ENCODE measurements at places on chromosomes 16 and 17.

GRCh38 chr17:65163990-65164495, 26.9 kb downstream of the RGS9 start:
- no peak for DNase-seq

GRCh38 chr16:79329967-79330366, 270.6 kb downstream of the MAF start:
- DNase-seq: no peak

GRCh38 chr16:51759329-51759728, 608.3 kb upstream of the SALL1 start:
- DNase-seq: no peak

- DNase-seq: no peak
Measured at GRCh38 chr17:69367298-69367697, 40.4 kb upstream of the ABCA5 start.

GRCh38 chr17:74761931-74762330, 13.5 kb downstream of the NHERF1 start:
- DNase-seq: no peak

GRCh38 chr17:76554131-76554530, 14.3 kb downstream of the PRCD start:
- DNase-seq: no peak

DNA sequence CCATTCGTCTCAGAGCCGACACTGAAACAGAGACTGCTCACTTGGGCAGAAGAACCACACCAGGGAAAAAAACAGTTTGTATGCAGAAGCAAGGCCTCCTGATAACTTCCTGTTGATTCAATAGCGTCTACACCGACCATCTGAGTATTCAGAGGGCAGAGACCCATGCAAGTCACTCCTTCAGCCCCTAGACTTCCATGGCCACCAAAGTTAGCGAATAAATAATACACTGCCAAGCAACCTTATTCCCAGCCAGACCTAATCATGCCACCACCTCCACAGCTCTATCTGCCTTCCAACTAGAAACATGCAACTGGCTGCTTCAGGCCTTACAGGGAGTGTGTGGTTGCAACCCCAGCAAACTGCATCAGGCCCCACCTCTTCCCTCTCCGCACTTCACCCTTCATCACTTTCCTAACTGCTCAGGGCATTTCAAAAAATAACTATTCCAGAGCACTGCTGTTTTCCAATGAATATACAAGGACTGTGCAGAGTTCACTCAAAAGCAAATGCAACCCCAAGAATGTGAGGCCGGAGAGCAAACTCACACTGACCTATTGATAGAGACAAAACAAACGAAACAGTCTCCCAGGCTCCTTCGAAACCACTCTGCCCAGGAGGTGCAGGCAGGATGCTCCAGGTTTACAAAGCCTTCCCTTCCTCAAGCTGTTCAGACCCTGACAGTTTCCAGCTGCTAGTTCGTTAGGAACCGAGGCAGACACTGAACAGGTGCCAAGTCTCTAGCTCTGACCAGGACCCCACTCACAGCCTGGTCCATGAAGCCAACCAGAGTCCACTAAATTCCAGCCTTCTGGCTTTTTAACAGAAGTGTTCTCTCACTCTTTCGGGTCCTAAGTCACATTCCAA, 3.6 kb downstream of the USP7 start:
- no peak for DNase-seq

GRCh38 chr16:68739964-68740627, 3.0 kb downstream of the CDH1 start:
- no peak for DNase-seq

- DNase-seq: no peak
Measured at GRCh38 chr17:13378361-13378760, 223.4 kb downstream of the HS3ST3A1 start.

DNA sequence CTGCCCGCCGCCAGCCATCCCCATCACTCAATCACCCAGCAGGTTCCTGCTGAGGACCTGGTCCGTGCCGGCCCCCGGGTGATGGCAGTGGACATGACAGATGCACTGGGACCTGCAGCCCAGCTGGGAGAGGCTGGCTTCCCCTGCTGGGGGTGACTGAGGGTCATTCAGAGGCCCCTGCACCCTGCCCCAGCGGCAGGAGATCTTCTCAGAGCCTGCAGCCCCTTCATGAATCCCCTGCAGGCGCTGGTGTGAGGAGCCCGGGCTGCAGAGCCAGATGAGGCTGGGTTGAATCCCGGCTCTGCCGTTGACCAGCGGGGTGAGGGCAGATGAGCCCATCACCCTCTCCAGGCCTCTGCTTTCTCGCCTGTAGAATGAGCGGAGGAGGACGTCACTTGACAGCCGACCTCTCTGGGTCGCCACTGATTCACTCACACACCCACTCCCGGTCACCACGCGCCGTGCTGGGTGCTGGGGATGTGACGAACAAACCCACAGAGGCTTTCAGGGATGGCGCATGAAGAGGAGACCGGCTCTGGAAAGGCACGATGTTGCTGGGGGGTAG, 95.2 kb upstream of the CIBAR2 start:
- no peak for DNase-seq

DNA sequence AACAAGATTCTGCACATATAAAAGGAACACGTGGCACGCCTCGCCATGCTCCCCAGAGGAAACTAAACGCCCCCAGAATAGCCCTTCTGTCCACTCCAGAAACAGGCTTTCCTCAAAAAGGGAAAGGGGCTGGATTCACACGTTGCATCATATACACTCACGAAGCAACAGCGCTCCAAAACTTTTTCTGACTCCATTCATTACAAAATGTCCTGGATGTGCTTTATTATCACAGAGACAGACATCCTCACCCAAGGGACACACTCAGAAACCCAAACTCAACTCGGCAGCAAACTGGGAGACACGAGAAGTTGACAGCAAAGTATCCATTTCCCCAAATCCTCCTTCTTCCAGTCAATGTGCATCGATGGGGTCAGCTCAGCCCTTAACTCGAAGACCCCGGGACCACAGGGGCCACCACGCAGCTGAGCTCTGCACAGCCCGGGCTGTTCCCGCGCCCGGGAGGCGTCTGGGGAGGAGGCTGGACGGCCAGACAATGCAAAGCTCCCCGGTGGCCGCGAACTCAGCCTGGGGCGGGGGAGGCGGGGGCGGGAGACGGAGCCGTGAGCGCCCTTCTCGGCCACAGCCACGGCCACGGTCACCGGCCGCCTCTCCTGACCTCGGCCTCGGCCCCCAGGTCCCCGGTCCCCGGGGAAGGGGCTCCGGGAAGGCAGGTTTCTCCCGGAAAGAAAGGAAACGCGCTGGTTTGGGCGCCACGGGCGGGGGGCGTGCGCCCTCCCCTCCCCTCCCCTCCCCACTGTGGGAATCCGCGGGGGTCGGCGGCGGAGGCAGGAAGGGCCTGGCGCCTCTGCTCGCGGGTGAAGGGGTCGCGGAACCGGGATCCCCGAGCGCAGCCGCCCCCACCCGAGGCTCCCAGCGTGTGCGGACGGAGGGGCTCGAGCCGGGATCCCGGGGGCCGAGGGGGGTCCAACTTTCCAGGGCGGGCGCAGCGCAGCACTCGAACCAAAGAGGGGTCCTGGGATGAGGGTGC, 1.2 kb downstream of the NXN start:
- DNase-seq: no peak

- DNase-seq: no peak
Measured at GRCh38 chr16:3514621-3515020, 13.8 kb downstream of the CLUAP1 start.

GRCh38 chr16:11869353-11870228, 18.2 kb upstream of the RSL1D1 start:
- no peak for DNase-seq

- no peak for DNase-seq
Measured at GRCh38 chr16:69465083-69465721, 40.8 kb downstream of the CYB5B start.

DNA sequence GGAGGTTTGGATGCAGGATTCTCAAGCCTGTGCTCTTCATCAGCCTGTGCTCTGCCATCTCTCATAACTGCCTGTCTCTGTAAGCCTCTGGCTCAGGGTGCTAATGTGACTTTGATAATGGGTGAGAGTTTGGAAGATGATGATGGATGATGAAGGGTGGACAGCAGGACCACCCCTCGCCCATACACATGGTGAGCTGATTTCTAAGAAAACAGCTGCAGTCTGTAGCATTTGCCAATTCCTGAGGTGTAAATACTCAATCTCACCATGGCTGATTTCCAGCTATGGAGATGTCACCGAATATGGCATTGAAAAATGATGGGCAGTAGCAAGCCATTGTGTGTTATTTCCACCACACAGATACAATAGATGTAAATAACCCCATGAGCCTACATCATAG, 74.2 kb downstream of the ARSG start:
- DNase-seq: no peak

DNA sequence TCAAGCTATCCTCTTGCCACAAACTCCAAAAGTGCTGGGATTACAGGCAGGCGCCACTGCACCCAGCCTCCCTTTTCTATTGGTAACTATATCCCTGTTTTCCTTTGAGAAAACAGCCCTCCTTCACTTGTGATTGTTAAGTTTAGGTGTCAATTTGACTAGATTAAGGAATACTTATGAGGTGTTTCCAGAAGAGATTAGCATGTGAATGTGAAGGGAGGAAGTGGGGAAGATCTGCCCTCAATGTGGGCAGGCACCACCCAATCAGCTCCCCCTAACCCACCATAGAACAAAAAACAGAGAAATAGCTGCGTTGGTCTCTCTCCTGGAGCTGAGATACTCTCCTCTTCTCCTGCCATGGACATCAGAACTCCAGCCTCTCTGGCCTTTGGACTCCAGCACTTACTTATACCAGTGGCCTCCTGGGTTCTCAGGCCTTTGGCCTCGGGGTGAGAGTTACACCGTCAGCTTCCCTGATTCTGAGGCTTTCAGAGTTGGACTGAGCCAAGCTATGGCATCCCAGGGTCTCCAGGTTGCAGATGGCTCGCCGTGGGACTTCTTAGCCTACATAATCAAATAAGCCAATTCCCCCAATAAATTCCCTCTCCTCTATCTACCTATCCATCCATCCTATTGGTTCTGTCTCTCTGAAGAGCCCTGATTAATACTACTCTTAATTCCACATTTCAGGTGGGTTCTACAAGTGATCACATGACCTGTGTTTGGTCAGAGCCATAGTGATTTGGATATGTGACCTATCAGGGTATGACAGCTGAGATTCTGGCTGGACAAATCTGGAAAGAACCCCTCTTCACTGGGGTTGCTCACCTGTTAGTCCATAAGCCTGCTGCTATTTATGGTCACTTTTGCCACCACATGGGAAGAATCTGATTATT, 12.0 kb upstream of the STAT3 start:
- DNase-seq: no peak

DNA sequence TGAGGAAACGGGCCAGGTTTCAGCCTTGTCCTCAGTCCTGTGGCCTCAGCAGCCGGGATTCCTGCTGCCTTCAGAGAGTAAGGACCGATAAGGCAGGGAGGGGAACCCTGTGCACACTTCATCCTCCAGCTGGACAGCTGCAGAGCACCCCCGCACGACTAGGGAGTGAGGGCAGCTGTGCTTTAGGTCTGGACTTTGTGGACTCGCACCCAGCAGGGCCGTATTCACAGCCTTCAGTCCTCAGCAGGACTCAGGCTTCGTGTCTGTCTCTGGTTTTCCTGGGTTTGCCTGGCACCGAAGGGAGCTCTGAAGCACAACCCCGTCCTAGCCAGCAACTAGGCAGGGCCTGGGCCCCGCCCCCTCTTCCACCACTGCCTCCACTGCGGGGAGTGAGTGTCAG, 45.8 kb upstream of the CACNG5 start:
- no peak for DNase-seq

- DNase-seq: no peak
Measured at GRCh38 chr17:33205552-33205951, 87.5 kb downstream of the ASIC2 start.

GRCh38 chr16:31333686-31334649, 21.0 kb upstream of the ITGAX start:
- peak; percentile 2 for DNase-seq

DNA sequence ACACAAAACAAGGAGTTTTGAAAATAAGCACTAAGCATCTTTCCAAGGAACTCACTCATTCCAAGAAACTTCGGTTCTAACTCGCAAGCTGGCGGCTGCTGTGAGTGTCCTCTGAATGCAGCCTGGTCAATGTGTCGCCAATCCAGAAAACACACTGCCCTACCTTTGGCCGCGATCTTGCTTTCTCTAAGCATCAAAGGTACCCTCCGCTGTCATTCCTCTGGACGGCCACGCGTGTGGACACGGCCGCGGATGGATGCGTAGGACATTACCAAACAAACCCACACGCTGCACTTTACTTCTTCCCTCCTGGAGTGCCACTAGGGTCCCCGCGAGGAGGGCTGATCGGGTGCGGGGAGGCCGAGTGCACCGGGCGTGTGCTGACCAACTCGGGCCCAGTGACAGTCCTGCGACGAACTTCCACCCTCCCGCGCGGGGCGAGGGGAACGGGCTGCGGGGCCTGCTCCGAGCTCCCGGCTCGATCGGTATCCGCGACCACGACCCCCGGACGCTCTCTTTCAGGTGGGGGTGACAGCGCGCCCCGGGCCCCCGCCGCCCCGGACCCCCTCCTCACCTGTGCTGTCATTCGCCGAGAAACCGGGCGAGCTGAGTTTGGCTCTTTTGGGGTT, 1.1 kb downstream of the CREBBP start:
- no peak for DNase-seq

GRCh38 chr17:39757931-39758873, 20.5 kb downstream of the GRB7 start:
- no peak for DNase-seq

- peak; percentile 47 for DNase-seq
Measured at GRCh38 chr16:46673320-46674013, 15.5 kb downstream of the VPS35 start.

- no peak for DNase-seq
Measured at GRCh38 chr16:12988071-12988470, 86.7 kb downstream of the SHISA9 start.

DNA sequence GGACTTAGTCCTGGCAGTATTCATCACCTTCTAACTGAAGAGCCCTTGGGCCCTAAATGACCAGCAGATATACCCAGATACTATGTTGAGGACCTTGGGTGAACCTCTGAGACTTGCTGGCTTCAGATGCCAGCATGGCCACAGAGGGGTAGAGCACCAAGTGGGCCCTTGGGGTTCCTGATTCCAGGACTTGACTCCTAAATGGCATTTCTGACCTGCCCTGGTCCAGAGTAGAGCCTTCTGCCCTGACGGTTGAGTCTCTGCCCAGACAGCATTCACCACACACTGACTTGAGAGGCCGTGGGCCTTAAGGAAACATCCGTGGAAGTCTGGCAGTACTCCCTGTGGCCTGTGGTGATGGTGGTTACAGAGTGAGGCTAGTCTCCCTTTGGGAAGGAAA, 2.8 kb upstream of the APPBP2 start:
- DNase-seq: no peak

DNA sequence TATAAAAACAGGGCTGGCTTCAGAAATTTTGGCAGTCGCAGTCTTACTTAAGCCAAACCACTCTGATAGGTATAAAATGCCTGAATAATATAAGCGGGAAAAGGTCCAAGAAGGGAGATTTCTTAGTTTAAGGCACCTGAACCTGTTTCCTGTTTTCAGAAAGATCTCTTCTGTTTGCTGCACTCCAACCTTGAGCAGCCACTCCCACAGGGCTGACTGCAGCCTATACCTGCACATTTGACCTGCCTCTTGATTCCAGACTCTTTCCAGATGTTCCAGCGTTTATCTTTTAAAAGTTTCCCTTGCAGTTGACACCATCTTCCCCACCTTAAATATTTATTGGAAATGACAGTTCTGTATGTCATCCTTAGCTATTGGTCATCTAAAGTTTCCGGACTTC, 132.2 kb downstream of the SKAP1 start:
- no peak for DNase-seq

- peak; percentile 7 for DNase-seq
Measured at GRCh38 chr16:24499193-24499814, 40.1 kb upstream of the RBBP6 start.
